ENCODE measurements at places on chromosomes 11 and 22.

- DNase-seq = no peak
Measured at GRCh38 chr11:118448294-118448693, 12.0 kb downstream of the KMT2A start.

DNA sequence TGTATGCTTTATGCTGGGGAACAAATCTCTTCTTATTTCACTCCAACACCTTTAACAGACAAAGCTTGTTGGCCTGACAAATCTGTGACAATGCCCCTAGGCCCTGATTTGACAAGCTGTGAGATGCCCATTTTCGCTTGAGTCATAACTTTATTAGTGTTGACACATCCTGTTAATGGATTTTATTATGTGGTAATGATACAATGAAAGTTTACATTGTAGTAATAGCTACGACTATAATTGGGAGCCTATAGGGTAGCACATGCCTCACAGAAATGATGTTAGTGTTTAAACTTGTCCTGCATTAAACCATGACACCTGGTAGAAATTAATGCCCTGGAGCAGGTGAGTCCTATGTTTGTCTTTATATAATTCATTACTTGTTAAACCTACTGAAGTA, 3.3 kb upstream of the MMP10 start:
- no peak for DNase-seq

DNA sequence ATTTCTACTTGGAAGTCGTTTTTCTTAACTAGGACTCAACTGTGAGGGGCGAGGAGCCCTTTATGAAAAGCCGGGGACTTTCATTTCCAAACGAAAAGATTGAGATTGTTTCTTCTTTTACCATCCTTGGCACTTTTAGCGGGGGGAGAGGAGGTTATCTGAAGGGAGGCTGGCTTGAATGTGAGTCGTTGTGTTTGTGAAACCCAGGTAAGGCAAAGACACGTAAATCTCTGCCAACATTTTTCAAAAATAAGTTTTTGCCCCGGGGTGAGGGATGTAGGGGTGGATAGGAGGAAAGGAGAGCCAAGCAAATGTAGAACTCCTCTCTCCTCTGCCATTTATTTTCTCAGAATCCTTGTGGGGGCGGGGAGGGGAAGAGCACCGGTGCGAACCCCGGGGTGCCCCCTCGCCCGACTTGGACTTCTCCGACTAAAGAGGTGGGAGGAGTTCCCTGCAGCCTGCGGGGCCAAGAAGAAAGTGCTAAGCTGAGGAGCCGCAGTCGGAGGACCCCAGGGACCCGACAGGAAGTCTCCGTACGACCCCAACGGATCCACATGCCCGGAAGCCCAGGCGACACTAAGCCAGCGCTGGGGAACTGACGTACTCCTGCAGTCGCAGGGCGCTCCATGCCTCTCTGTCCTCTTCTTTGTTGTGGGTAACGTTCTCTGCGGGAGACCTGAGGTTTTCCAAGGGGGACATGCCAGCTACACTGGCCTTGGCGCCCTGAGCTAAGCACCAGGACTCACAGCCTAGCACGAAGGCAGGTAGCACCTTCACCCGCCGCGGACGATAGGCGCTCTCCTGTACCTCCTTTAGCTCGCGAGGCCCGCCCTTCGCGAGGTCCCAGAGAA, 2.4 kb upstream of the WT1 start:
- no peak for DNase-seq

DNA sequence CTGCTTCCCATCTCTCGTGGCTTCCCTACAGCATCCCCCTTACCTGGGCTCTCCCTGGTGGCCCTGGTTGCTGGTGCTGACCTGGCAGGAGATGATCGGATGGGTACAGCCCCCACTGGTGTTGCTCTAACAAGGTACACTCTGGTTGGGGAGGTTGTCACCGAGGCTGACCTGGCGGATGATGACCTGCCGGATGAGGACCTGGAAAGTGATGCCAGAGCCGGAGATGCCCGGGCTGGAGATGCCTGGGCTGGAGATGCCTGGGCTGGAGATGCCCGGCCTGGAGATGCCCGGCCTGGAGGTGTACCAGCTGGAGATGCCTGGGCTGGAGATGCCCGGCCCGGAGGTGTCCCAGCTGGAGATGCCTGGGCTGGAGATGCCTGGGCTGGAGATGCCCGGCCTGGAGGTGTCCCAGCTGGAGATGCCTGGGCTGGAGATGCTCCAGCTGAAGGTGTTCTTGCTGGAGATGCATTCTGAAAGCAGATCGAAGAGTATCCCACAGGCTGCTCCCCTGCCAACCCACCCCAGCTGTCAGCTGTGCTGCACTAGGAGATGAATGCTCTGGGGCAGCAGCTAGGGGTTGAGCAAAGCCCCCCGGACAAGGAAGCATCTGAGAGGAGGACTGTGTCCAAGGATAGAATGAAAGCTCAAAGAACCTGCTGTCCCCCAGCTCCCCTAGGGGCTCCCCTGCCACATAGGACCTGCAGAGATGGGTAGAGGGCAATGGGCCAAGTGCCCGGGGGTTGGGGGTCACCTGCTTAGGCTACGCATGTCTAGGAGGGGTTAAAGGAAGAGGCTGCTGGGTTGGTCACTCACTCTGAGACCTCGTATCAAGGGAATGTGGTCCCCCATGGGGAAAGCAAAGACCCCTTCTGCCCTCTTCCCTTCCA, 10.6 kb downstream of the TMPRSS13 start:
- DNase-seq = no peak

DNA sequence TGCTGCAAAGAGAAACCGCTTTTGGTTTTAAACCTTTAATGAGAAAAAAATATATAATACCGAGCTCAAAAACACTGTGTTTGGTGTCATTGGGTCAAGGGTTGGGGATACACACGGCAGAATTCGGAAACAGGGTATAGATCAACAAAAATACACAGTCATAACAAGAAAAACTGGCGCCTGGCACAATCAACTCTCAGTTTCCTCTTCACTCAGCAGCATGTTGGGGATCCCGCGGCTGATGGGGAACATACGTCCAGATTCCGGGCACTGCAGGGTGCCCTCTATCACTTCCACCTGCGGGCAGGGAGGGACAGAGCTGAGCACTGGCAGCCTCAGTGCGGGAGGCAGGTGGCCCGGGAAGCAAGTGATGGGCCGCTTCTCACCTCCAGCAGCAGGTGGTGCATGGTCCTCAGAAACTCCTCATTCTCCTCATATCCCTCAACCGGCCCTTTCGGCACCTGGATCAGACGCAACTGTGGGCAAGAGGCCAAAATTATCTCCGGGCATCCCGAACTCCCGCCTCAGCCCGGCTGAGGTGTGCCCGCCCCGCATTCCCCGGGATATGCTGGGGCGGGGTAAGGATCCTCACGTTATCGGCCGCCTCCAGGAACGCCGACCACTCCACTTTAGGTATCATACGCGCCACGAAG, 561 bp downstream of the TRMT112 start:
- no peak for DNase-seq

DNA sequence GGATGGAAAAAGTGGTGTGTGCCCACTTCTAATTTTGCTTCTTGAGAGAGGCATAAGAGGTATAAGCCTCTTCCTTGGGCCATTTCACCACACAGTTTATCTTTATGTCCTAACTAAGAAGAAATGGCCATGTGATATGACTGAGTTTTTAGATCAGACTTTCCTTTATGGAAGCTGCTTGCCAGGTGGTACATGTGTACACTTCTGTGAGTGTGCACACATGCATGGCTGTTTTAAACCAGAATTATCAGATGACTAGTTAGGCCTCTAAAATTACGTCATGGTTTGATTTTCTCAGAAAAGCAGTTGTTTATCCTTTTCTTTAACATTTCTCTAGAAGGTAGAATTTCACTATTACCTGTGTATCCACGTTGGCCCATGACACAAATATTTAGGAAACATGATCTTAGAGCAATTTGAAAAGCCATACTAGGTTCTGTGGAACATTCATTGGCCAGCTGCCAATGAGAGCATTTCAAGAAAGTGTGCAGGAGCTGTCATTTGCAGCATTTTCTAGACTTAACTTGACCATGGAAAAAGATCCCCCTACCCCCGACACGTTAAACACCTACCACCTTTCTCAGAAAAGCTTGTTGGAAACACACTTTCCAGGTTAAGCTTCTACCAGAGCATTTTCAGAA, 109.2 kb upstream of the GAL start:
- no peak for DNase-seq
